ENCODE measurements at places on chromosomes 13 and 19.
A peak's percentile ranks its signal among the peaks of the same experiment; 100 is the strongest.

DNA sequence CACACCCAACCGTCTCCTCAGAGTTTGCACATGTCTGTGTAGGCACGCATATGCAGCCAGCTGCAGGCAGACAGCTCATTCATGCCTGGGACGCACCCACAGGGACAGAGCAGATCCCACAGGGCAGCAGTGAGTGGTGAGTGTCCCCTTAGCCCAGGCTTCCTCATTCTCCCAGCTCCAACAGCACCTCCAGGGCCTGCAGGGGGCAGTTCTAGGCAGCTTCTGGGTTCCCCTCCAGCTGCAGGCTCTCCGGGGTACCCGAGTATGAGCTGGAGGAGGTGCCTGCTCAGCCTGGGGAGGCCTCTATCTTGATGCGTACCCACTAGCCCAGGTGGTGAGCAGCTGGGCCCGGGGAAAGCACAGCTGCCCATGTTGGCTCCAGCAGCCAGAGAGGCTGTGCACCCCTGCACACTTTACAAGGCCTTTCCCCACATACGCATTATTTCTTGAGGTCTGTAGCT lies 1.3 kb upstream of the SHANK1 start:
- DNase-seq = no peak

GRCh38 chr19:45664575-45664974 lies 3.4 kb upstream of the GIPR start:
- DNase-seq = no peak

- DNase-seq = peak; percentile 26
These were observed 800 bp downstream of the ELL start for GRCh38 chr19:18520848-18521691.

- DNase-seq = no peak
These were observed 9.8 kb downstream of the TPRX1 start for GRCh38 chr19:47794526-47794925.

DNA sequence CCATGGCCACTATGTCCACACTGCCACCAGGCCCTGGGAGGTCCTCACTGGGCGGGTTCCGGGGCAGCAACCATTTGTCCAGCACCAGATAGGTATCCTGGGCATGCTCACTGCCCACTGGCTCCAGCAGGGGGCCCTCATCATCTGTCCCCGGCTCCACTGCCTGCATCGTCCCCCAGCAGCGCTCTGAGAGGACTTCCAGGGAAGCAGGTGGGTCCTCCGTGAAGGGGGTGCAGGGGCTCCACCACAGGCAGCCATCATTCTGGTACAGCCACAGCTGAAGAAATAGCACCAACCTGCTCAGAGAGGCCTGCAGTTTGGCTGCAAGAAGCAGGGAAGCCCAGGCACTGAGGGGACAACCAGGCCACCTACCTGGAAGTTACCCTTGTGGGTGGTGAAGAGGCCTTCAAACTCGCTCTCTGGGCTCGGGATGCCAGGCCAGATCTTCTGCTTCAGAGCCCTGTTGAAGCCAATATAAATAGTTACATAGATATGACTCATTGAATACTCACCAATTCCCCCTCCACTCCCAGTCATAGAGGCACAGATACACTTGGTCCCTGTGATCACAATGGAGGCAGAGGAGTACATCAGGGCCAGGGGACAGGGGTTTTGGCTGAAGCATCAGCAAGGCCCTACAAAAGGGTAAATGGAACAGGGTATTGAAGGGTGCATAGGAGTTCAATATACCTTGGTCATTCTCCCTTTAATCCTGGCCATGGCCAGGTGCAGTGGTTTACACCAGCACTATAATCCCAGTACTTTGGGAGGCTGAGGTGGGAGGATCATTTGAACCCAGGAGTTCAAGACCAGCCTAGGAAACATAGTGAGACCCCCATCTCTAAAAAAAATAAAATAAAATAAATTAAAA lies 4.1 kb downstream of the SWSAP1 start:
- DNase-seq = peak; percentile 39
